ENCODE measurements at places on chromosomes 1 and 21.

DNA sequence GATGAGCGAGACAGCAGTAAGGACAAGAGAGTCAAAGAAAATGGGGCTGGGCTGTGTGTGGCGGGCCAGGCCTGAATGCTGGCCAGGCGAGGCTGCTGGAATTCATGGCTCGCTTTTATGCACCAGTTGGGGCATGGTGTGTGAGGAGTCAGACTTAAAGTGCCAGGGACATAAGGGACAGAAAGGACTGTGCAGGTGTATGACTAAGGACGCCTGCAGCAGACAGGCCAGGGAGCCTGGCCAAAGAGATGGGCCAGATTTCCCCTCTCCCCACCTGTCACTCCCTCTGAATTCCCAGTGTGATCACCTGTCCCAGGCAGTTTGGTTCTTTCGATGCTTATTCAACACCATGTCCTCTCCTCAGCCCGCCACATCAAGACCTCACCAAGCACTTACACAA, 16.9 kb upstream of the SMIM12 start:
- DNase-seq: no peak

DNA sequence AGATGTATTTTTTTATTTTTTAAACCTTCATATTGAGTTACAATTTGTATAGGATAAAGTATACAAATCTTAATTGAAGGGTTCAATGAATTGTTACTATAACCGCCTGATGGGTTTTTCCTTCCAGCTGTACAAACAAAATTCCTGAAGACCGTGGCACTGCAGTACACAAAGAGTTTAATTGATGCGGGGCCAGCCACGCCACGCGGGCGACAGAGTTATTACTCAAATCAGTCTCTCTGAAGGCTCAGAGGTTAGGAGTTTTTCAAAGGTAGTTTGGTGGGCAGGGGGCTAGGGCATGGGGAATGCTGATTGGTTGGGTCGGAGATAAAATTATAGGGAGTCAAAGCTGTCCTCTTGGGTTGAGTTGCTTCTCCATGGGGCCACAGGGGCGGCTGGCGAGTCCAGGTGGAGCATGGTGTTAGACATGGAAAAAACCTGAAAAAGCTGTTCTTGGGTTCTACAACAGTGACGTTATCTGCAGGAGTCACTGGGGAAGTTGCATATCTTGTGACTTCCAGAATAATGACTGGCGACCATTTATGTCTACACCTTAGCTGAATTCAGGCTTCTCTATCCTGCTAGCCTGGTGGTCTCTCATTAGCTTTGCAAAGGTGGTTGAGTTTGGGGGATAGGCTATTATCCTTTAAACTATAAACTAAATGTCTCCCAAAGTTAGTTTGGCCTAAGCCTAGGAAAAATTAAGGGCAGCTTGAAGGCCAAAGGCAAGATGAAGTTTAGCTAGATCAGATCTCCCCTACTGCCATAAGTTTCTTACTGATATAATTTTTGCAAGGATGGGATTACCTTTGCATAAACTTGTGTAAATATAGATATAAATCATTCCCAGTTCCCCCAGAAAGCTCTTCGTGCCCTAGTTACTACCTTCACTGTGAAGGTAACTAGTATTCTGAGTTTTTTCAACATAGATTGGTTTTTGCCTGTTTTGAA, 13.0 kb upstream of the TMEM9 start:
- DNase-seq: no peak

DNA sequence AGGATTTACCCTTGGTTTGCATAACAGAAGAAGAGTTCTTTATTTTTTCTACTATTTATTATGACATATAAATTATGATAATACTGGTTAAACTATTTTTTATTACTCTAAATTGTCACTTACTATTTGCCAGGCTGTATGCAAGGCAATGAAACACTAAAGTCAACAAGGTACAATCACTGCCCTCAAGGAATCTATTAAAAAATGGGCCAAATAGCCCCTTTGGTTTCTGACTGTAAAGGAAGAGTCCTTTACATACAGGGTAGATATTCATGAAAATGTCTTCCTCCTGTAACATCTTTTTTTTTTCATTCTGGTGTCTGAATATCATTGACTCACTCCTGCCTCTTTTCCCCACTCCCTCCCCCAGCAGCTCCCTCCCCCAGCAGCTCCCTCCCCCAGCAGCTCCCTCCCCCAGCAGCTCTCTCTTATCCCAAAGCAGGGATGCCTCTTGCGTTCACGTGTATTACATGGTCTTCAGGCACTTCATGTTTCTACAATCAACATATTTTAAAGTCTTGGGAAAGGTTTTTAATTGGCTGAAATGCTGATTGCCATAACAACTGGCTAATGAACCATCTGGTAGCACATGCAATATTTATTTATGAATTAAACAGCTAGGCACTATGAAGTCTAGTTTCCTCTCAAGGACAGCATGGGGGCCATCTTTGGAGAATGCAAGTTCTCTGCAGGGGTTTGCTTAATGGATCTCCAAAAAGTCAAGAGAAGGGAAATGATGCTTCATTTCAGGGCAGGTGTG, 400.4 kb upstream of the PLXNA2 start:
- DNase-seq: no peak

GRCh38 chr1:86149591-86149990, 7.0 kb downstream of the COL24A1 start:
- no peak for DNase-seq

GRCh38 chr1:118842452-118843201, 145.5 kb downstream of the TBX15 start:
- DNase-seq: no peak

All from M059J (cell line).